ENCODE measurements at places on chromosomes 6 and 20. TPM values are rescaled to one million over a fixed set of nuclear protein-coding genes. Genes with fewer than 3 reads are reported as not detected.

The AP5S1 gene
- 2.8 TPM for total RNA-seq

The TRAPPC3L gene
- 0.18 TPM for total RNA-seq

The WFDC12 gene
- not detected for total RNA-seq

The ANKRD66 gene
- 0.24 TPM for total RNA-seq

The ELOVL2 gene
- 6.6 TPM for total RNA-seq

The C6orf58 gene
- total RNA-seq = not detected

The VIP gene
- total RNA-seq = not detected

The PM20D2 gene
- total RNA-seq = 4.0 TPM

The HCK gene
- total RNA-seq = 46.0 TPM

The POM121L2 gene
- total RNA-seq = 0.17 TPM

The BTNL2 gene
- total RNA-seq = 0.17 TPM

The THEMIS gene
- 0.39 TPM for total RNA-seq

The DACT2 gene
- 1.1 TPM for total RNA-seq

The ZNF341 gene
- 0.88 TPM for total RNA-seq

The LPIN3 gene
- 1.5 TPM for total RNA-seq

The CST7 gene
- not detected for total RNA-seq

The MEI4 gene
- 0.05 TPM for total RNA-seq

The LIME1 gene
- total RNA-seq = 3.9 TPM

The TBC1D32 gene
- total RNA-seq = 12.8 TPM

The C20orf202 gene
- 0.23 TPM for total RNA-seq

The NR2E1 gene
- total RNA-seq = 0.27 TPM

The MUCL3 gene
- total RNA-seq = 0.26 TPM

The LY6G6C gene
- total RNA-seq = 0.41 TPM

All from motor neuron (in vitro differentiated cells).